ENCODE measurements at places on chromosomes 3 and 15.

DNA sequence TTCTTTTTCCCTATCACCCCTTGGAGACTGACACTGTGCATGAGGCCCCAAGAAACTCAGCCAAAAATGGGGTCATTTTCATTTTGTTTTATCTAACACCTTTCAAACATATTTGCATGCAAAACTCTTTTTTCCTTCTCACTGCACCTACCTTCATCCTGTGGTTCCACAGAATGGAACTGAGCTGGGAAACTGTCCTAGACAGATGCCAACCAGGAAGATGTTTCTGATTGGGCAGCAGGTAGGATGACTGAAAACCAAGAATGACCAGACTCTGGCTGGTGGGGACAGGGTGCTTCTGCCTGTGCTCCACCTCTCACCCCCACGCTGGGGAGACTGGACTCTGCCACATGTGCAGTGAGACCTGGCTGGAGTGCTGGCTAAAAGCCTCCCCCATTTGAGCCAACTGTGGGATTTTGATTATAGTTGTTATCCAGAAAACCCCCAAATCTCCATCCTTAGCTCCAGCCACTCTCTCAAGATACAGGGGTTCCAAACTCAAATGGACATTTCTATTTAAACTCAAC is 5.2 kb downstream of the PPIB start:
- no peak for DNase-seq

GRCh38 chr15:89107984-89108383 is 19.7 kb downstream of the ABHD2 start:
- DNase-seq: no peak

GRCh38 chr3:150414258-150414657 is 6.2 kb downstream of the TSC22D2 start:
- DNase-seq: no peak

GRCh38 chr15:73872346-73872745 is 1.0 kb upstream of the TBC1D21 start:
- DNase-seq: no peak

DNA sequence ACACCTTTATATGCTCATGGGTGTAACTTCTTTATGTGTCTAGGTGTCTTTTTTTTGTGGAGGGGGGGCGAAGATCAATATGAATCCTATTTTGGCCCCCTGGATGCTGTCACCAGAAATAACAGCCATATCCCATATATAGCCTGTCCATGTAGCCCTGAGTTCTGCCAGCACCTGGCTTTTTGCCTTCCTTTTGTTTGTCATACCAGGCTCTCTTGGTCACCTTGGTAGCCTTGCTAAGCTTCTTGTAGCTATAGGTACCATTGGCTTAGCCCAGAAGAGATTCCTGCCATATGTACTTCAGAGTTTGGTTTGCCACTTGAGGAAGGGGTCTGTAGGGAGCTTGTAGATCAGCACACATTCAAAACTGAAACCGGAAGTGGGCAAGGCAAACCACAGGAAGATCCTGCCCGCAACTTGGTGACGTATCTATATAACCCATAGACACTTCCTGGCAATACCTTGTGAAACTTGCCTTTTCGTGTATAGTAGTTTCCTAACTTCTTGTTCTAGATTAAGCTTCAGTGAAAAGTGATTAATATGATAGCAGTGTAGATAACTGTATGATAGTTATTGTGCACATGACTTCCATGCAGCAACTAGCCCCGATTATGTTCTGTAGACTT is 11.9 kb downstream of the RASA2 start:
- DNase-seq: no peak
